CD4-positive, alpha-beta T cell treated with Interleukin-6 at 100 ng/mL for 8 hours (primary cell): ENCODE measurements at places on chromosomes 1 and 21.

- no peak for DNase-seq
Observed at GRCh38 chr1:59096501-59096900, 200.4 kb upstream of the FGGY start.

DNA sequence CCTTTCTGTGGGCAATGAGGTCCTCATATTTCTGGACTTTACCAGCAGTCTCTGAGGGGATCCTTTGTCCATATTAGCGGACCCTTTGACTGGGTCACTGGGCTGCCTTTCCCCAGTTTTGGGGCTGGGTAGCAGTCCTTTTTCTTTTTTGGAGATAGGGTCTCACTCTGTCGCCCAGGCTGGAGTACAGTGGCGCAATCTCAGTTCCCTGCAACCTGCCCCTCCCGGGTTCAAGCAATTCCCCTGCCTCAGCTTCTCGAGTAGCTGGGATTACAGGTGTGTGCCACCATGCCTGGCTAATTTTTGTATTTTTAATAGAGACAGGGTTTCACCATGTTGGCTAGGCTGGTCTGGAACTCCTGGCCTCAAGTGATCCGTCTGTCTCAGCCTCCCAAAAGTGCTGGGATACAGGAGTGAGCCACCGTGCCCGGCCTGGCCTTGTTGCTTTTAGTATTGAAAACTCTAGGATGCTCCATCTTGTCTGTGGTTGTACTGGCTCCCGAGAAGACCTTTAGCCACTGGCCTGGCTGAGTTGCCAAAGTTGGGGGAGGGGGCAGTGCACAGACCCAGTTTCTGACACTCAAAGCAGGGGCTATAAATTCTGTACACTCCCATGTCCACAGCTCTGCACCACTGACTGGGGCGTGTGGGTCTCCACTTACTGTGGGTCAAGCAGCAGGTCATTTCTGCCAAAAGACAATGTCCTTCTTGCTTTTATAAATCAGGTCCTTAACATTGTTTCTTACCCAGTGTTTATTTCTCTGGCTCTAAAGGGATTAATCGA is 33.1 kb downstream of the MAN1C1 start:
- DNase-seq: no peak

- DNase-seq: no peak
Observed at GRCh38 chr1:87436534-87436933, 107.9 kb downstream of the LMO4 start.

DNA sequence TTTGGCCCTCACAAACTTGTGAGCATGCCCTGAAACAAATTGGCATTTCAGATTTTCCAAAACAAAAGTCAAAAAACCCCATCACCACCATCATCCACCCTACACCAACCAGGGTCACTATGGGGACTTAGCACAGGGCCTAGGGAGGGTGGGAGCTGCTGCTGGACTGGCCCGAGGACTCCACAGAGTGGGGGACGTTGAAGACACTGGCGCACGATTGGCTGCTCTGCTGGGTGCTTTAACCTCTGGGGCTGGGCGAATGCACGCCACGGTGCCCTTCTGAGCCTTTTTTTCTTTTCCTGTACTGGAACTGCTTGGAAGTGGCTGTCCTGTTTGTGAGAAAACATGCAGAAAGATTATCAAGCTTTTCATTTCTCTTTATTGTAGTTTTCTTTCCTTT is 92.8 kb downstream of the CD247 start:
- no peak for DNase-seq

DNA sequence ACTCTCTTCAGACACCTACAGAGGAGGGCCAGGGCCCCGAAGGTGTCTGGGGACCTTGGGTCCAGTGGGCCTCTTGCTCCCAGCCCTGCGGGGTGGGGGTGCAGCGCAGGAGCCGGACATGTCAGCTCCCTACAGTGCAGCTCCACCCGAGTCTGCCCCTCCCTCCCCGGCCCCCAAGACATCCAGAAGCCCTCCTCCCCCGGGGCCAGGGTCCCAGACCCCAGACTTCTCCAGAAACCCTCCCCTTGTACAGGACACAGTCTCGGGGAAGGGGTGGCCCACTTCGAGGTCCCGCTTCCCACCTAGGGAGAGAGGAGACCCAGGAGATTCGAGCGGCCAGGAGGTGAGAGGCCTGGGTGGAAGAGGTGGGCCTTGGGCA is 3.7 kb downstream of the ADAMTSL4 start:
- DNase-seq: no peak

DNA sequence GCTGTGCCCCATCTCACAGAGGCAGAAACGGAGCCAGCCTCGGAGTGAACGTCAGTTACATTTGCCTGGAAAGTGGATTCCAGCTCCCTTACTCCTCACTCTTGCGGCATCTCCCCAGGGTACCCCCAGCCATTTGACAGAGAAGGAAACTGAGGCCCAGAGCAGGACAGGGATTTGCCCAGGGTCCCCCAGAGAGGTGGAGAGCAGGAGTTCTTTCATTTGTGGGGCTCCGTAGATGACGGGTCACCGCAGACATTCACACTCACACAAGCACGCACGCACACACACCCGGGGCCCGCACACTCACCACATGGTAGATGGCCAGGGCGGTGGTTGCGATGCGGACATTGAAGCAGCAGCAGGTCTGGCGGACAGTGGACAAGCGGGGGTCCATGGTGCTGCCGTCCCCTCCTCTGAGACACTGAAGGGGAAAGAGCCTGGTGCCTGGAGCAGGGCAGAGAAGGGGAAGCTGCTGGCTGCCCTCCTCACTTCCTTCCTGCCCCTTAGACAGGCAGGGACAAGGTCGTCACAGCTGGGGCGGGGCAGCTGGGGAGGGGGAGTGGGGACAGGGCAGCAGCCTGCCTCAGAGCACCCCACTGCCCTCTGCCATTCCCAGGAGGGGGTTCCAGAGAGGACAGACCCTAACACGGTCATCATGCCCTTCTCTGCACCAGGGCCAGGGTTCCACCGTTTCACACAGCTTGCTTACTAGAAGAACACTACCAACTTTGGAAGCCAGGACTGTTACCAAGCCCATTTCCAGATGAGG is at the start of gene LAPTM5:
Gene LAPTM5, minus strand, starts transcription at position 423 of the 769 bp plus-strand sequence. Its CDS starts 29 bp downstream, at position 394.
- peak; percentile 62 for DNase-seq

DNA sequence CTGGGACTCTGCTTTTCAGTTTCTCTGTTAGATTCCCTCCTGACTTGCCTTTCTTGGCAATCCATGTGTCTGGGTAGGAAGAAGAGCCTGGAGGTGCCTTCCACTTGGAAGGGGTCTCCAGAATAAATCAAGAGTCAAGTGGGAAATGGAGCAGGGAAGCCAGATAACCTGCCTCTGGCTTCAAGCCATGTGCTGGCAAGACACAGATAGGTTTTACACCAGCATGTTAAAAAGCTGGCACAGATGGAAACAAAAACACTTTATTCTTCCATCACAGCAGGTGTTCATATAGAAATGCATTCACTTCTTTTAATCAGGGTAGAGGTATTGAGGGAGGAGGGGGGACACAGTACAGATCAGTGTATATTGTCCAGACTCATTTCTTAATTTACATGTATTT is 356.9 kb upstream of the RUNX1 start:
- DNase-seq: no peak

- no peak for DNase-seq
Observed at GRCh38 chr1:28135371-28136168, 40.9 kb downstream of the PTAFR start.

DNA sequence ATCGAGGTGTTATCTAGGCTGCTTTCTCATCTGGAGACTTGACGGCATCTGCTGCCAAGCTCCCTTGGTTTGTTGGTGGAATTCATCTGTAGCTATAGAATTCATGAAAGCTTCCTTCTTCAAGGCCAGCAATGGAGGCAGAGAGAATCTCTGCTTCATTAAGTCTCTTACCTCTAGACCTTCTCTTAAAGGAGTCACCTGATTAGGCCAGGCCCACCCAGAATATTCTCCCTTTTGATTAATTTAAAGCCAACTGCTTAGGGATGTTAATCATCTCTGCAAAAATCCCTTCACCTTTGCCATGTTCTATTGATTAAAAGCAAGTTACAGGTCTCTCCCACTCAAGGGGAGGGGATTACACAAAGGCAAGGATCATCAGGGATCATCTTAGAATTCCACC is 5.3 kb upstream of the NCF2 start:
- DNase-seq: no peak

DNA sequence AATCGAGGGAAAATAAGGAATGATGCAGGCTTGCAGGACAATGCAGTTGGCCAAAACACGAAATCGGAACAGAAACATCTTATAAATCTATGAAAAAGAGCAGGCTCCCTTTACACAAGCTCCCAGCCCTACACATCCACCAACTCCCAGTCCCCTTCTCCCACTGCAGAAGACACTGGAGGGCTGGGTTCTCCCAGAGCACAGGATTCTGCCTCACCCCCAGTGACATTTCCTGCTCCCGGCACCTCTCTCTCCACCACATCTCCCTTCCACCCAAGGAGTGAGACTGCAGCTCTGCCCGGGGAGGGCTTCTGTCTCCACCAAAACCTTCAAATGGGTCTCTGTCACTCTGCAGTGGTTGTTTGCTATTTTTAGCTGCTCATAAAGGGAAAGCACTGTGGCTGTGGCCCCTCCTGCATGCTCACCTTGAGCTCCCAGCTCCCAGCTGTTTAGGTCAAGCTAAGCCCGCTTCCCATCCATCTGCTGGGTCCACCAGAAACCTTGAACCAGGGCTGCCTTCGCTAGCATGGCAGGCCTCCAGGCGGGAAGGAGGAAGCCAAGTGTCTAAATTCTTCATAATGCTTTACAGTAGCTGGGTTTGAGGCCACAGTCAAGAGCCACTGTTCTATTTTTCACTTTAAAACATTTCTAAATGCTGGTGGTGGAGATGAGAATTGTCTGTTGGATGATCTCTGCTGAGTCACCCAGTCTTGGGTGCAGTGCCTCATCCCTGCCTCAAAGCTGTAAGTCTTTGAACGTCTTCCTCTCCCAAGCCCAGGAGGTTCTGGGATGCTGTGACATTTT is 3.3 kb upstream of the C2CD2 start:
- no peak for DNase-seq

GRCh38 chr1:76073481-76073880 is 1.1 kb upstream of the ST6GALNAC3 start:
- DNase-seq: no peak

- peak; percentile 59 for DNase-seq
Observed at GRCh38 chr1:26289158-26290059, 9.5 kb downstream of the SH3BGRL3 start.

DNA sequence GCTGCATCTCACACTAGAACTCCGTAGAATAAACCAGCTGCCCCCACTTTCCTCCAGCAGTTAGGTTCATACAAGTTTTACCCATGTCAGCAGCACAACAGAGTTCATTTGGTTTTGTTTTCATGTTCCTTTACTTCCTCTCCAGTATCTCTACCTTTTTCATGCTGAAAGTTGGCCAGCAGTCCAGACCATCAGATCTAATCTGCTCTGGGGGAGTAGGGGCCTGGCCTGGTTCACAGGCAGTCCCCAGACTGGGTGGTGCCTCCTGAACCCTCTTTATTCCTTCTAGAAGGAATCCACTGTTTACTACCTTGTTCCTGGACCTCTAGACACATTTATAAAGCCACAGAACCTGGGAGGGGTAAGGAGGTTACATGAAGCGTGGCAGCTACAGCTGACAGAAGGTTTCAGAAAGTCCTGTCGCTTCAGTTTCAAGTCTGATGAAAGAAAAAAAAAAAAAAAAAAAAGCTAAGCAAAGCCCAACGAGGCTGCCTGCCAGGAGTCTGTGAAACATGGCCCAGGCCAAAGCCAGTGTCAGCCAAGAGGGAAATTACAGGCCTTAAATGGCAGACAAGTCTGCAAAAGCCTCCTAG is 184.6 kb upstream of the JUN start:
- peak; percentile 21 for DNase-seq

DNA sequence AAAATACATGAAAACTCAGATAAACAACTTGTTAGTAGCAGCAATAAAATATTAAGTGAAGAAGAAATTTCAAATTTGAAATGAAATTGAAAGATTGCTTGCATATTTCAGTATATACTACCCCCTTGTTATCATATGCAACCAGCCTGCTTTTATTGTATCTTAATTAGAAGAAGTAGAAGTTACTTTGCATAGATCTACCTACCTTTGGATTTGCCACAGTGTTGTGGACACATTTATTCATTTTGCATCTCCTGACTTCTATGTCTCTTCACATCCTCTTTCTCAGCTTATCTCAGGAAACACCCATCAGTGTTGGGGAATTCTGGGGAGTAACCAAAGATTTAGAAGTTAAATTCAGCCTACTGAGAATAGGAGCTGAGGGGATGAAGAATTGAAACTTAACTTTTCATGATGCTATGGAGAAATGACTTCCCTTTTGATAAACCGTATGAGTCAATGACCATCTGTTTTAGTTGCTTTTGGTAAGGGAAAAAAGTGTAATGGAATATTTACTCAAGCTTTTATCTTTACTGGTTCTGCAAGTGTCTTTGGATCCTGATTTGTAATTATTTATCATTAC is 96.9 kb downstream of the RGL1 start:
- no peak for DNase-seq

- no peak for DNase-seq
Observed at GRCh38 chr1:7050751-7051665, 265.8 kb downstream of the CAMTA1 start.

- DNase-seq: no peak
Observed at GRCh38 chr21:46124926-46125845, 27.3 kb downstream of the COL6A2 start.

- DNase-seq: no peak
Observed at GRCh38 chr1:176903474-176903873, 261.0 kb downstream of the ASTN1 start.

- DNase-seq: no peak
Observed at GRCh38 chr1:3069491-3070308, 697 bp downstream of the PRDM16 start.

- no peak for DNase-seq
Observed at GRCh38 chr1:221761354-221762002, 19.6 kb upstream of the DUSP10 start.

DNA sequence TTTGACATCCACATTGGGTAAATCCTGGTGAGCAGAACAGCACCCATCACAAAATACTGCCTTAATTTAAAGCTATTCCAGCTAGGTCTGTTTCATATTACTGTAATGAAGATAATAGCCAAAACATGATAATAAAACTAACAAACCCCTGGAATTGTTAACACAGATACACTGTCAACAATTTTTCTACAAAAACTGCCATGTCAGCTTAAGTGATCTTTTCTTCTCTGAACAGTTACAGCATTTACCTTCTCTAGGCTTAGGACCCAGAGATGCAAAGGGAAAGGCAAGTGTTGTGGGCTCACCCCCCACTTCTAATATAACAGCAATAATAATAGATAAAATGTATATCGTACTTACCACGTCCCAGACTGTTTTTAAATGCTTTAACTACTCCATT is 92.1 kb downstream of the SMYD3 start:
- no peak for DNase-seq

DNA sequence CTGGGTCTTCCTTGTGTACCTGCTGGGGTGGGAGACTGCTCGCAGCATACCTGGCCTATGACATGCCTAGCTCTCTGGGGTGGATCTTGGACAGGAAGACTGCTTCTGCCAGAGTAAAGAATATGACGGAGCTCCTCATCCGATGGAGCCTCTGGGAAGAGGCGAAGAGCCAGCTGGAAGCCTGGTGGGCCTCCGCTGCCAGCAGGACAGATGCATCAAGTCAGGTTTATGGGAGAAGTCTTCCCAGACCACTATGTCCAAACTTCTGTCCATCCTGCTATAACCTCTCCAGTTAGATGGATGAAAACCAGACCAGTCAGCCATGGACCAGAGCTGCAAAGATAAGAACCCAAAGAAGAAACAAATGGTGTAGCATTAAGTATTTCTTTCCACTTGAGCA is 27.7 kb upstream of the NGF start:
- DNase-seq: no peak
